Activated T-cell treated with anti-CD3 and anti-CD28 coated beads for 4 hours (primary cell): ENCODE measurements at places on chromosomes 3 and 15.

GRCh38 chr3:132444383-132444782, 27.1 kb downstream of the DNAJC13 start:
- DNase-seq, result no peak

- DNase-seq, result no peak
Observed at GRCh38 chr15:100740138-100740537, 137.7 kb downstream of the ASB7 start.

- no peak for DNase-seq
Observed at GRCh38 chr3:21673393-21673792, 77.6 kb downstream of the ZNF385D start.

DNA sequence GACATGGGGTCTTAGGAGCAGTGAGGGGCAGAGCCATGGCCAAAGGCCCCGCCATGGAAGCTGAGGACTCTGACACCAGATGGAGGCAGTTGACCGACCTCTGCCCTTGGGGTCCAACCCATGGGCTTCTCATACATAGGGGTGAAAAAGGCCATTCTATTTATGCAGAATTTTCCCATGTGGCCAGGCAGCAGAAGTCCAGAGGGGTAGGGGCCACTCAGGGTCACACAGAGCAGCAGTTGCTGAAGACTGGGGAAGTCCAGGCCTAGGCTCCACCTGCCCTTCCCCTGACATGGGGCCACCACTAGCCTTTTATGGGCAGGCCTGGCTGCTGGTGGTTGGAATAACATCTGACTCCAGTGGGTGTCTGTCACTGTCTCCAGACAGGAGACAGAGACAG, 6.4 kb downstream of the PRSS50 start:
- no peak for DNase-seq

GRCh38 chr3:172103724-172104123, 64.3 kb downstream of the FNDC3B start:
- DNase-seq, result no peak

DNA sequence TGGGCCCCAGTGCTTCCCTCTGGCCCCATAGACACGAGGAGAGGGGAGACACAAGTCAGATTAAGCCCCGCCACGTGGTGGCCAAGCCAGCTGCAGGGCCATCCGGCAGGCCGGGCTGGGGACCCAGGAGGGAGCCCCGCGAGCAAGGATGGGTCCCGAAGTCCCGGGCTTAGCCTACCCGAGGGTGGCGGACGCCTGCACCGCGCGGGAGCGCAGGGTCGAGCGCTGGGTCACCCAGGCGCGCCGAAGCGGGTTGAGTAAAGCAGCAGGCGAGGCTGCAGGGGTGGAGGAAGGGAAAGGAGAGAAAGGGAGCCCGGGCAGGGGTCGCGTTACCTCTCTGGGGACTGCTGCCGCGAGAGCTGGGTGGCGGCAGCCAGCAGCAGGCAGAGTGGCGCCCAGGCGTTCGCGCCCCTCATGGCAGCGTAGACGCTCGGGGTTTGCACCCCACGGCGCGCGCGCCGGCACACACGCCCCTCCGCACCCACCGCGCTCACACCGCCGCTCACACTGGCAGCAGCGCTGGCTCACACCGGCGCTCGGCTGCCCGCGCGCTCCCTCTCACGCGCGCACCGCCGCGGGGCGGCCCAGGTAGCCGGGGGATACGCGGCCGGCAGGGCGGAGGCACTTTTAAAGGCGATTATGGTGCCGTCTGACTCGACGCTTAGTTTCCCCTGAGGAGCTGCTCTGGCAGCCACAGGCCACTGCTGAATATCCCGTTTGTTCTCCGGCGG, at the start of gene PCOLCE2:
Gene PCOLCE2 (minus strand): TSS at position 603 of the 731 bp plus-strand sequence. CDS start 187 bp downstream, at position 416.
- DNase-seq, result no peak
